ENCODE measurements at places on chromosomes 7 and 10.

DNA sequence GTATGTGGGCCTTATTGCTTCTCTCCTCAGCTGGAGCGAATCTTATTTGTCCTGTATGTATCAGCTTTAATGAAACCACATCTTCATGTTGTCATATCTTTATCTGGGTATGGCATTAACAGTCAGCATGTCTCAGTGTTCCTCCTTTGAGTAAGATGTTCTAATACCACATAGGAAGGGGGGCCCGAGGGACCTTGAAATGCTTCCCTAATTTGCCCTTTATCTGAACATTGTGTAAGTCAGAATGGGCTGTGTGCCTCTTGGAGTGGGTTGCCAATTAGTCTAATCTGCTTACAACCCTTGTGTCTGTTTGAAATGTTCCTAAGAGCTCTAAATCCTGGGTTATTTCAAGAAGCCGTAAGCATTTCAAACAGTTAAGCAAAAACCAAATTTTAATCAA, 623.8 kb downstream of the SUGCT start:
- DNase-seq: no peak

- no peak for DNase-seq
Measured at GRCh38 chr10:22648547-22648961, 65.8 kb downstream of the PIP4K2A start.

DNA sequence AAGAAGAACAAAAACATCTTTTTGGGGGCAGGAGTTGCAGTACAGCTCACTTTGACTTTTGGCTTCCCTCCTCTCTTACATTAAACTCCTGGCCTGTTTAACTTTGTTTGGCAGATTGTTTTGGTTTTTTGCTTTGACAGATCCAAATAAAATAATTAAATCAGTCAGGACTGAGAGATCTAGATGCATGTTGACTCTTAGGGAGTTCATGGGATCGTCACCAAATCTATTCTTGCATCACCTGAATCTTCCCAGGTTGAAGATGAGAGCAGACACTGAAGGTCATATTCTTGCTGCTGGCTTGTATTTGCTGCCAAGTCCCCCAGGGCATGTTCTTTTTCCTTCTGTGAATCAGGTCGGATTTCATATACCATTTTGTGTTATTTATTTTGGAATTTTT, 759.4 kb downstream of the CNTNAP2 start:
- no peak for DNase-seq

- no peak for DNase-seq
Measured at GRCh38 chr7:42389697-42390096, 152.7 kb upstream of the GLI3 start.

DNA sequence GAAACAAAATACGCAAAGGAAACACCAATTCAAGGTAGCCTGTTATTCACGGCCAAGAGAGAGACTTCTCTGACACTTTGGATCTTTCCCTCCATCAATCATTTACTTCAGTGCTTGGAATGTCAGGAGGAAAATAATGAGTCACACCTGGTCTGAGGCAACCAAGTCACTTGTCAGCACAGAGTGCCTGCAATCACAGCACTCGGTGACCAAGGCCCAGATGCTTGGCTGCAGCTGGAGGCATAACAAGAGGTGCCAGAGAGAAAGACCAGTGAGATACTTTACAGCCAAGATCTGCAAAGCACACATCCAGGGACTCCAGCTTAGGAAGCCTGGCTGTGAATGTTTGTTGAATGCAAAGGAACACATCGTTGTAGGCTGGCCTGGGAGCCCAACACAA, 33.9 kb downstream of the ASB13 start:
- no peak for DNase-seq

GRCh38 chr10:2038036-2038435, 300.7 kb upstream of the ADARB2 start:
- no peak for DNase-seq

DNA sequence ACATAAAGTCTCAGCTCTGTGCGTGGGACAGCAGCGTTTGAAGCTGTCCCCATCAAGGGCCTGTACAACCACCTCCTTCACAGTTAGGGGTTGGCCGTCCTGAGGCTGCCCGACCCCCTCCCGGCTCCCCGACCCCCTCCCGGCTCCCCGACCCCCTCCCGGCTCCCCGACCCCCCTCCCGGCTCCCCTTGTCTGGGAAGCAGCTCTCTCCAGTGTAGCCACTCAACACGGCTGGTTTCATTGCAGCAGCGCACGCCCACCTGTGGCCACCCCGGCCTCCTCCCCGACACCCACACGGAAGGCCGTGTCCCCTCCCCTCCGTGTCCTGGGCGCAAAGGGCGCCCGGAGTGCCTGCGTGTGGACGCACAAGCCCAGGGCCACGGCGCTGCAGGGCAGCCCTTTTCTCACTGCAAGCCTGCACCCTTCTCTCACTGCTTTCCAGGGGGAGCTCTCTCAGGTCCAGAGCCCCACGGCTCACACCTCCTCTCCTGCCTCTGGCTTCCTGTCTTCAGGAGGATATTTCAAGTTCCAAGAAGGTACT, 20.9 kb upstream of the FAM20C start:
- no peak for DNase-seq

DNA sequence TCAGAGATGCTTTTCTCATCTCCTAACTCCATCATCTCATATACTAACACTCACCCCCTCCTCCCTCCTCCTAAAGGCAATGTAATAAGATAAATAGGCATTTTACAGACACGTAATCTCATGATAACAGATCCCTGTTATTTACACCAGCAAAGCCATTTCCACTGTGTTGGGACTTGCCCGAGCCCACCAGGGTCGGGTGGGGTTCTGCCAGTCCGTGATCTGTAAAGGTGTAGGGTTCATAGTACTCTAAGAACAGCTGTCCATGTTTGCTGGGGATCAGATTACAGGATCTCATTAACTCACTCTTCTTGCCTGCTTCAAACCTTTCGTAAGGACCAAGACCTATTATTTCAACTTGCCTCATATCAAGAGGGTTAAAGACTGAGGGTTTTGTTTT, 172.4 kb downstream of the FZD1 start:
- no peak for DNase-seq

DNA sequence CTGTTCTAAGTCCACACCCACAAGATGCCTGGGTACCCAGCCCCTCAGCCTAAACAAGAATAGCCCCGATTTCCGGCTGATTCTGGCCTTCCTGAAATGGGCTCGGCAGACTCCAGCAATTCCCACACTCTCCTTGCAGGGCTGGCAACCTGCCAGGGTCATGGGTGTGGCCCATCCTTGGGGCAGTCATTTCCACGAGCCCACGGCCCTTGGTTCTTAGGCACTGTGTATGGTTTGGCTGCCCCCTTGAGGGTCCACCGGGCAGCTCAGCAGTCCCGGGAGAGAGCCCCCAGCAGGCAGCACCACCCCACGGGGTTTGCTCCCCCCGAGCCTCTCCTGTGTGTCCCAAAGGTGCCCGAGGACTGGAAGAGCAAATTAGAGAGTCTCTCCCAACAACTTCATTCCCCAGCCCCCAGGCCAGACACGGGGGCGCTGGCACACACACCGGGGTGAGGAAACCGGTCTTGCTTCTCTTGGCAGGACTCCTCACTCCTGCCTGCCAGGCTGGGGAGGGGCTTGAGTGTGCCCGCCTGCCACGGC, 142.2 kb downstream of the EMX2 start:
- DNase-seq: no peak

DNA sequence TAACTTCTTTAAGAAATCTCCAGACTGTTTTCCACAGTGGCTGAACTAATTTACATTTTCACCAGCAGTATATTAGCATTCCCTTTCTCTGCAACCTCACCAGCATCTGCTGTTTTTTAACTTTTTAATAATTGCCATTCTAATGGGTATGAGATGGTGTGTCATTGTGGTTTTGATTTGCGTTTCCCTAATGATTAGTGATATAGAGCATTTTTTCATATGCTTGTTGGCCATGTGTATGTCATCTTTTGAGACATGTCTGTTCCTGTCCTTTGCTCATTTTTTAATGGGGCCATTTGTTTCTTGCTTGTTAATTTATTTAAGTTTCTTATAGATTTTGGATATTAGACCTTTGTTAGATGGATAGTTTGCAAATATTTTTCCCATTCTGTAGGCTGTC, 68.8 kb downstream of the SLC39A12 start:
- no peak for DNase-seq

- DNase-seq: no peak
Measured at GRCh38 chr10:10520491-10521385, 496.9 kb upstream of the CELF2 start.

- no peak for DNase-seq
Measured at GRCh38 chr10:120477021-120477742, 20.2 kb downstream of the PLPP4 start.

GRCh38 chr10:46542567-46543465, 13.6 kb downstream of the GPRIN2 start:
- DNase-seq: no peak

DNA sequence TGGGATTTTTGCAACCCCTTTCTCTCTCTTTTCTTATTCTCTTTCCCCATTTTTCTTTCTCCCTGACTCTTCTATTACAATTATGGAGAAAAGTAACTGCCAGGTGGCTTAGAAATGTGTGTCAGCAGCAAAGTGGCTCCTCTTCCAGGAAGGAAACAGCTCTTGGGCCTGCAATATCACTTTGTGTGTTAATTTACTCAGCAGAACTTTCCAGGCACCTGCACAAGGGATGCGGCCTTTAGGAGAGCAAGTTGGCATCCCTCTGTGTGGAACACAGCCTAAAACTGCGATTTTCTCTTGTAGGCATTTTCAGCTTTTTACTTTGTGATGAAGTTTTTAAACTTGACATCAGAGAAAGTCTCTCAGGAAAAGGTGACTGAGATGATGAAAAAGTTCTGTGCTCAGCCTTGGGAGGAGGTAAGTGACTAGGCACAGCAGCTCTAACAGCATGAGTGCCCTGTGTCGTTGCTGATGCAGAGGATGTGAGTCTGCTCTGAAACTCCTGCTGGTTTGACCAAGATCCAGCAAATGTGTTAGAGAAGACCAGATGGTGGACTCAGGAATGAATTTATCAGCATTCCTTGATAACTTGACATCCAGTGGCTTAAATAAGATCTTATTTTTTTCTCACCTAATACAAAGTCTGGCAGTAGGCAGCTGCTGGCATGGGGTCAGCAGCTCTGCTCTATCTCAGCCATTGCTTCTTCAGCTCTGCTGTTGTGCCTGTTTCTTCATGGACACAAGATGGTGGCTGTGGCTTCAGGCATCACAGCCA, 47.4 kb upstream of the CC2D2B start:
- no peak for DNase-seq

DNA sequence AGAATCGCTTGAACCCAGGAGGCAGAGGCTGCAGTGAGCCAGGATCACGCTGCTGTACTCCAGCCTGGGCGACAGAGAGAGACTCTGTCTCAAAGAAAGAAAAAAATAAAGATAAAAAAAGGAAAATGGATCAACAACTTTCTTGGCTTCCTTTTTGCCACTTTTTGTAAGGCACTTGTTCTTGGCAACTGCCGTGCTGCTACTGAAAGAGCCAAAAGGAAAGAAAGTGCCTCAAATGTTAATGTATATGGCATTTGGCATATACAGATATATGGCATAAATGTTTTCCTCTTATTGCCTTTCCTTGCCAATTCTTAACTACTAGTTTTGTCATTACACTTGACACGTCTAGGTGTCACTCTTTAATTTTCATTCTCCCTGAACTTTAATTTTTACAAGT, 393.7 kb upstream of the LRGUK start:
- DNase-seq: no peak

GRCh38 chr7:132500727-132501440, 75.4 kb downstream of the PLXNA4 start:
- no peak for DNase-seq

DNA sequence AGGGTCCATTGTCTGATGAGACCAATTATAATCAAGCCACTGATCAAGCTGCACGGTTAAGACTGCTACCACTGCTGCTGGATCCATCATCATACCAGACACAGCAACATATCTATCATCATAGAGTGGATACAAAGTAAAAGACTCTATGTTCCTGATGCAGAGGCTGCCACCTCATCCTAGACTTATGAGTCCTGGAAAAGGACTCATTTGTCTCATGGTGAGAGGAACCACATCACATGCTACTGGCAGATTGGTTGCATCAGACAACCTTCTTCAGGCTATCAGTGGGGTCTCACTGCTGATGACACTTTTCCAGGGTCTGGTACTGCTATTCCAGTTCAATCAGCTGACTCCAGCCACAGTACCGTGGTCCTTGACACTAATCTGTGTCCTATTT, 79.0 kb downstream of the ABI1 start:
- DNase-seq: no peak
